ENCODE measurements at places on chromosomes 7 and 10.

DNA sequence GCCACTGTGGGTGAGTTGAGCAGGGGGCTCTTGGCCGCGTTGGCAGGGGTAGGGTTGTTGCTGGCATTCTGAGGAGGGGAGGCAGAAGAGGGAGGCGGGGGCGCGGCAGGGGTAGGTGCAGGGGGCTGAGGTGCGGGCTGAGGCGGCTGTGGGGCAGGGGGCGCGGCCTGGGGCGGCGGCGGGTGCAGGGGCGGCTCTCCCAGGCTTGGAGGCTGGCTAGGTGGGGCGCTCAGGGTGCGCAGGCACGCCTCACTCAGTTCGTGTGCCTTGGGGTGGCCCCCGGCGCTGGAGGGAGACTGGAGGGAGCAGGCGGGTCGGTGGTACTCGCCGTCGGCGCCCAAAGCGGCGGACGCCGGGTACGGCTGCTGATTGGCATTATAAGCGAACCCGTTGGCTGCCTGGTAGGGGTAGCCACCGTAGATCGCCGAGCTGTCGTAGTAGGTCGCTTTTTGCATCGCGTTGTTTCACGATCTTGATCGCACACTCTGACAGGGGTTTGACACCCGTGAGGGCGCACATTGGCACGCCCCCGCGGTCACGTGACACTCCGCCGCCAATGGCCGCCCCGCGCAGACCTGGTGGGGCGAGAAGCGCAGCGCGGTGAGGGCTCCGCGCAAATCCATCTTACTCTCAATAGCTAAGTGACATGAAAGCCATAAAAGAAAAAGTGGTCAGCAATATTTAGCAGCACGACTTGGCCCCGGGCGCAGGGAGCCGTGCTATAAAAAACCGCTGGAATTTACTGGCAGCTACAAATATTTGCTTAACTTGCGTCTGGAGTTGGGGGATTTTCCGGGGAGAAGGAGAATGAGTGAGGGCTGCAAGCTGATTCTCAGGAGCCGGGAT, 7.9 kb upstream of the HOXA2 start:
- no peak for DNase-seq

DNA sequence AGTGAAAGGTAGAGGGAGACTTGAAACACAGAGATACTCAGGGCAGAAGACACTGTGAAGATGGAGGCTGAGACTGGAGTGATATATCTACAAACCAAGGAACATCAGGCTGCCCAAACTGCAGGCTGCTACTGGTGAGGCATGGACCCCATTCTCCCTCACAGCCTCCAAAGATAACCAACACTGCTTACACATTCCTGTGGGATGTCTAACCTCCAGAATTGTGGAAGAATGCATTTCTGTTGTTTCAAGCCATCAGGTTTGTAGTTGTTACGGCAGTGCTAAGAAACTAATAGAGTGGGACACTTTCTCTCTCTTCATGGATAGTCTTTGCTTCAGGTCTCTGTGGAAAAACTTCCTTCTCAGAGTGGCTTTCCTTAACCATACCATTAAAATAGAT, 182.6 kb upstream of the TMEM106B start:
- DNase-seq: no peak

DNA sequence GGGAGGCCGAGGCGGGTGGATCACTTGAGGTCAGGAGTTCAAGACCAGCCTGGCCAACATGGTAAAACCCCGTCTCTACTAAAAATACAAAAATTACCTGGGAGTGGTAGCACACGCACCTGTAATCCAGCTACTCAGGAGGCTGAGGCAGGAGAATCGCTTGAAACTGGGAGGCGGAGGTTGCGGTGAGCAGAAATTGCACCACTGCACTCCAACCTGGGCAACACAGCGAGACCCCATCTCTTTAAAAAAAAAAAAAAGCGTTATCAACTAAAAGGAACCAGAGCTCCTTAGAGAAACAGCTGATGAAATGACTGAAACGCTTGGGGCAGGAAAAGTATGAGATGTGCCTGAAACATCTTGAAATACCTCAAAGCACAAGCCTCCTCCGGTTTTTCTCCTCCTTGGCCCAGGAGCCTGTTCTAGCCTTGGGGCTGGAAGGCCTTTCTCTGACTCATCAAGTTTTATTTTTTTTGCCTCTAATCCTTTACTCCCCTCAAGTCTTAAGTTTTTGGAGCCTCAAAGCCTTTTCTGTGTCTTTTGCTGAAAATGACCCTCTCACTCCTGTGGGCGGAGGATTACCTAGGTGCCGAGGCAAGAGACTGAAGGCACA, 2.6 kb upstream of the METTL27 start:
- no peak for DNase-seq

- no peak for DNase-seq
Measured at GRCh38 chr7:155568842-155569494, 22.6 kb upstream of the CNPY1 start.

- DNase-seq: no peak
Measured at GRCh38 chr10:100106865-100107264, 25.2 kb upstream of the CPN1 start.

- peak; percentile 81 for DNase-seq
Measured at GRCh38 chr7:136114966-136115762, 138.0 kb upstream of the MTPN start.

GRCh38 chr7:131174391-131174790, 153.3 kb upstream of the MKLN1 start:
- DNase-seq: no peak

- DNase-seq: no peak
Measured at GRCh38 chr10:129655007-129655678, 188.1 kb downstream of the MGMT start.

DNA sequence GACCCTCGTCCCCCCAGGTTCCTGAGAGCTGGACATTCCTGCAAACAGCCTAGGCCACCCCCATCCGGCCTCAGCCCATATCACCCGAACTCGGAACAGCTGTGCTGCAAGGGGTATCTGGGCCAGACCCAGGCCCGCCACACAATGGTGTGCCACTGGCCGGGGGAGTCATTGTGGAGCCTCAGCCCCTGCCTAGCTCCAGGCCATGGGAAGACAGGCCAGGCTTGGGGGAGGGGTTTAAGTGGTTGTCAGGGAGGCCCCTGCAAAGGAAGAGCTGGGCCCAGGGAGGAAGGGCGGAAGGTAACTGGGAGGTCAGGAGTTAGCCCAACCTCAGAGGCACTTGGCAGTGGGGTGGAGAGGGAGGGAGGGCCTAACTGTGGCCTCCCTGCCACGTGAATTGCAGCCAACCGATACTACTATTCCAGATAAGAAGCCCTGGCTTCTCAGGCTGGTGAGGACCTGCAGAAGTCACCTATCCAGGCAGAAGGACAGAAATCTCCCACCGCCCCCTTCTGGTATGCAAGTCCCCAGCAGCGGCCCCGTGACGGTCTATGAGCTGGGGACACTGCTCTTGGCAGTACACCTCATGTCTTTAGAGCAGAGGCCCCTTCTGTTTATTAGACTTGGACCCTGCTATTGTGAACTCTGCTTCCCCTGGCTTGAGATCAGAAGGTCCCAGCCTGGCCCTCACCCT, 26.8 kb downstream of the VSIR start:
- DNase-seq: peak; percentile 96

DNA sequence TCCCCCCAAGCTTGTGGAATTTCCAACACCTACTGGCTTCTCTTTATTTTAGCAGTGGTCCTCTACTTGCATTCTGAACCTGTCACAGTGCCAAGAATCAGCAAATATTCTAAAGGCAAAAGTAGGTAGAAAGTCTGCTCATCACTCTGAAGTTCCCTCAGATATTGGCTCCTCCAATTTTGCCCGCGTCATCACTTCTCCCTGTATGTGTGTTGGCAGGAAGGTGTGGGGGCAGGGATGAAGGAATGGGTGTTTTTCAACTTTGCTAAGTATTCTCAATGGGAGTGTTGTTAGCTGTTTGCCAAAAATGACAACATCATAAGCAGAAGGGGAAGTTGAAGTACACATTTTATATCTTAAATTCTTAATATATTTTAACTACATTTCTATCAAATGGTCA, 226.2 kb downstream of the POLR1F start:
- DNase-seq: no peak

- DNase-seq: no peak
Measured at GRCh38 chr7:7517754-7518153, 17.9 kb downstream of the COL28A1 start.

All from hematopoietic multipotent progenitor cell treated with erythropoietin and hydrocortisone succinate and interleukin-3 and kit ligand, for 4 days (in vitro differentiated cells).